SJCRH30 (cell line): ENCODE measurements at places on chromosomes 6 and 20. TPM values are rescaled to one million over a fixed set of nuclear protein-coding genes. Genes with fewer than 3 reads are reported as not detected.

DNA sequence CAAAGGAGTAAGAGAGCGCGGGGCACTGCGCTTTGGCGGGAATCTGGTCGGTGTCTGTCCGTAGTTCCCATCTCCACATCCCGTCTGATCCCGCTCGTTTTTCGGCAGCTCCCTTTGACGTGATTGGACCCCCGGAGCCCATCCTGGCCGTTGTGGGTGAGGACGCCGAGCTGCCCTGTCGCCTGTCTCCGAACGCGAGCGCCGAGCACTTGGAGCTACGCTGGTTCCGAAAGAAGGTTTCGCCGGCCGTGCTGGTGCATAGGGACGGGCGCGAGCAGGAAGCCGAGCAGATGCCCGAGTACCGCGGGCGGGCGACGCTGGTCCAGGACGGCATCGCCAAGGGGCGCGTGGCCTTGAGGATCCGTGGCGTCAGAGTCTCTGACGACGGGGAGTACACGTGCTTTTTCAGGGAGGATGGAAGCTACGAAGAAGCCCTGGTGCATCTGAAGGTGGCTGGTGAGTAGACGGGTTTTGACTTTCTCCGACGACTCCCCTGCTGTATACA is 1.4 kb downstream of the BTN1A1 start:
- DNase-seq, result no peak
- H3K36me3 ChIP-seq, result no peaks in the 10 kb centered on the region
- H3K27me3 ChIP-seq, result no peaks in the 10 kb centered on the region
- no peak overlapping the region for H3K27ac ChIP-seq
- no peak overlapping the region for H3K4me3 ChIP-seq

GRCh38 chr20:24993337-24994185 is 1.0 kb upstream of the APMAP start:
- no peaks in the 10 kb centered on the region for H3K36me3 ChIP-seq
- peak overlapping the region; percentile 56; the same call in 1 of the 2 replicates for H3K27ac ChIP-seq
- H3K27me3 ChIP-seq, result no peaks in the 10 kb centered on the region
- peak overlapping the region; percentile 80 for H3K4me3 ChIP-seq
- peaks cover 20% of the 10 kb centered on the region for H3K4me1 ChIP-seq

DNA sequence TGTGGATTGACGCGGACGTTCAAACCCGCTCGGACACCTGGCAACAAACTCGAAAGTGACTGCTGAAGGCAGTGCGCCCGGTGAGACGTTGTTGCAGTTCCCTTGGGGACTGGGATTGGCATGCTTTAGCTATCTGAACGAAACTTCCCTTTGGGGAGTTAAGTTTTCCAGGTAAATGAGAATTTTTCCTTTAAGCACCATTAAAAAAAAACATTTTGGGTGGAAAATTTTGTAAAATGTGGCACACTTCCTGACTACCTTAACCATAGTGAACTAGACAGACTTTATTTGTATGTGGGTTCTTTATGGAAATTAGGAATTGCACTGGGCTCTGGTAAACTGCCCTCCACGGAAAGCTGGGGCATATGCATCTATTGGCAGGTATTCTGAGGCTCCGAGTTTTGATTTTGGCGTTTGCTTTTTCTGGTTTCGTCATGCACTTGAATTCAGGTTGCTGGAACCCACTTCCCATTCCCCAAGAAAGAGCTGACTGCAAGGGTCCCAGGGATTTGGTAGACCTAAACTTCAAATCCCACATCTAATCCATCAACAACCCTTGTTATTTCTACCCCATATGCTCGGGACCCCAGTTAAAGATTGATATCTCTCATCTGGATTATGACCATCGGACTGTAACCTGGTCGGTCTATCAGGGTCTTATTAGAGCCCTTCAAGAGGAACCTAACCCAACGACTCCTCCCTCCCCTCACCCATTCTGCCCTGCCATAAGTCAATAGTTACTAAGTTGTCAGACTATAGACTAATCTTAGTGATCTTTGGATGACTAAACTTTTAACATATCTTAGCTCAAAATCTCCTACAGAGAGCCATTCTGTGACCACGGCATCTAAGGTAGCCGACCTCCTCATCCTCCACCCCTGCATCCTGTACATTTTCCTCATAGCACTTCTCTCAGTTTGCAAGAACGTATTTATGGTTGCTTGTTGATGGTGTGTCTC is 800 bp upstream of the DYNLT1 start:
- H3K4me3 ChIP-seq, result peak overlapping the region; percentile 93
- peaks cover 12% of the 10 kb centered on the region for H3K4me1 ChIP-seq
- H3K27ac ChIP-seq, result peak overlapping the region; percentile 87; the same call in 1 of the 2 replicates
- DNase-seq, result no peak
- no peaks in the 10 kb centered on the region for H3K36me3 ChIP-seq

The HLA-DQB1 gene
- not detected in 2 replicates for total RNA-seq

The FLRT3 gene
- 5.3 and 6.5 TPM in 2 replicates for total RNA-seq

The NELFE gene
- total RNA-seq, result 66.3 and 70.1 TPM in 2 replicates

The TRIM40 gene
- not detected in 2 replicates for total RNA-seq
